ENCODE measurements at places on chromosomes 11 and 22.

GRCh38 chr22:47304854-47305253 is 542.4 kb downstream of the TBC1D22A start:
- no peak for DNase-seq

GRCh38 chr11:68932933-68933577 is 29.4 kb downstream of the IGHMBP2 start:
- DNase-seq, result no peak

DNA sequence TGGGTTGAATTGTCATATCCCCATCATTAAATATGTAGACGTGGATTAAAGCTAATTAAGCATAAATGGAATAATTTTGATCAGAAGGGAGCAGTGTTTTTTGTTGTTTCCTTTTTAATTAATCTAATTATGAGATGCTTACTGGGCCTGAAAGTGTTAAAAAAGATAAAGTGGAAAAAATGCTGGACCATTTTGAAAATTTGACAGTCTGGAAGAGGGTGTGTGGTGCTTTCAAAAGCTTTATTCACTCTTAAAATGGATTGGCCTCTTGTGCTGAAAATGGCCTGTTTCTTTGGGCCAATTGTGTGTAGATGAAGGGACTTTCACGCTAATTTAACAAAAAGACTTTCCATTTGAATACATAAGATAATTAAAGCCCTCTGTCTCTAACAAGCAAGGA is 1.8 kb downstream of the TNRC6B start:
- DNase-seq, result no peak

GRCh38 chr11:105881027-105881426 is 141.0 kb downstream of the MSANTD4 start:
- no peak for DNase-seq

DNA sequence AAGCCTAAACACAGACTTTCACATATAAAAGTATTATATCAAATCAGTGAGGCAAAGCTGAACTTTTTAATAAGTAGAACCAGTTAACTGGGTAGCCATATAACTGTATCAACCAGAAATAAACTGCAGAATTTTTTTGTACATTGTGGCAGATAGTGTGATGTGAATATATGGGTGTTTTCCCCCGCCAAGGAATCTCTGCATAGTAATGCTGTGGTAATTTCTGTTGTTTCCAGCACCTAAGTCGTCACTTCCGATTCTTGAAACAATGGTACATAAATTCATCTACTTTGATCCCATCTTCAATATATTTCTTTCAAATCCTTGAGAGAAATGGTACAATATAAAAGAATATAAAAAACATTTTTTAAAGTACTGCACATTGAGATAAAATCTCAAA is 39.6 kb downstream of the NARS2 start:
- no peak for DNase-seq

GRCh38 chr11:131644204-131644795 is 273.9 kb downstream of the NTM start:
- DNase-seq, result no peak
